ENCODE measurements at places on chromosomes 5 and 9.

- peak; percentile 11 for DNase-seq
Observed at GRCh38 chr9:119289740-119290433, 79.3 kb downstream of the BRINP1 start.

DNA sequence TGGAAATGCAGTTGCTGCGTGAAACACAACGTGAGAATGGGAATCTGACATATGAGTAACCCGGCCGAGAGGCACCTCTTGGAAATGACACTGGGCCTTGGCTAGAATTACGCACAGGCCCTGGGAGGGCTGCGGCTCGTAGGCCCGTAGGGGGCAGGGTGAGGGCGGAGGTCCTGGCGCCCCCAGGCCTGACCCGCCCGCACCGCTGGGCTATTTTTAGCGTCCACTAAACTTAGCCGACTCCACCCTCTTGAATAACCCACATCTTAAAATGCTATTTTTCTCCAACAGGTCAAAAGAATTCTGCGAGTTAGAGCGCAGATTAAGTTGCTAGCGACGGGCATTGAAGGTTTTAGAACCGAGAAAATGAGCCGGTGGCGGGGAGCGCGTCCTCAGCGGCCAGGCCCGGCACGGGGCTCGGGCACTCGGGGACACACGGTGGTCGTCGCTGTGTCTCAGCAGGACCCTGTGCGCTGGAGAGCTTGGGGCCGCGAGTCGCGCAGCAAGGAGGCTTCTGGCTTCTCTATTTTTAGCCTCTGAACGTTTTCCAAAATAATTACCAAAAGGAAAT, 168.5 kb downstream of the AUH start:
- peak; percentile 33 for DNase-seq

DNA sequence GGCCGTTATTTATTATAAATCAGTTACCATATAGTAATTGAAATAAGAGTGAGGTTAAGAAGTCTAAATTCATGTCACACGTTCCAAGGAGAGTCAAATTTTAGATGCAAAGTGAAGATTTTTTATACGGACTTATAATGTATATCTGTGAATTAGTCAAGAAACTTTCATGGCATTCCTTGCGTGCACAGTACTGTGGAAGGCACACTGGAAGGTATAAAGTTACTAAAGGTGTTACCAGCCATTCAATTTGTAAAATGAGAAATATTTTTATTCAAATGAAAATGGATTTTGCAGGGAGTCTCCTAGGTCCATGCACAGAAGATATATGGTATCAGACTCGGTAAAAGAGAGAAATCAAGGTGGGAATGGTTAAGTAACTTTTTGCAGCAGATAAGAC, 408.1 kb upstream of the CTNND2 start:
- no peak for DNase-seq

DNA sequence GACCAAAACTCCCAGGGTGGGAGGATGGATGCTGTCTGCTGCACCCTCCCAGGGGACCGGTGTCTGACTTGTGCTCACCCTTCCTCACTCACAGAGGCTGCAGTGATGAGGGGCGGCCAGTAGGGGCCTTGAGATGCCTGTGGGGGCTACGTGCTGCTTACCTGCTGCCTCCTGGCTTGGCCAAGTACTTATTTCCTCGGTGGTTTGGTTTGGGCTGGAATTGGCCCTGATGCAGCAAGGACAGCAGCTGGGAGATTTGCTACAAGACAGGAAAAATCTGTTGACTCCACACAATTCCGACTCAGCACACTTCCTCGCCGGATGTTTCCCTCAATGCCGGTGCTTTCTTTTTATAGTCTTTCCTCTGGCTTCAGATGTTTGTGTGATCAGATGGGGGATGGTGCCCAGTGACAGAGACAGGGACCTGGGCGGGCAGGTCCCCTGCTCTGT, 6.6 kb downstream of the PCDH12 start:
- no peak for DNase-seq

- DNase-seq, result no peak
Observed at GRCh38 chr9:83330207-83331196, 207.7 kb downstream of the FRMD3 start.

- no peak for DNase-seq
Observed at GRCh38 chr5:137938751-137939143, 49.5 kb downstream of the PKD2L2 start.
